GM12865 (cell line): ENCODE measurements at places on chromosomes 12 and 14.
A peak's percentile ranks its signal among the peaks of the same experiment; 100 is the strongest.

GRCh38 chr12:82627799-82628198, 58.9 kb upstream of the TMTC2 start:
- DNase-seq = peak; percentile 53

DNA sequence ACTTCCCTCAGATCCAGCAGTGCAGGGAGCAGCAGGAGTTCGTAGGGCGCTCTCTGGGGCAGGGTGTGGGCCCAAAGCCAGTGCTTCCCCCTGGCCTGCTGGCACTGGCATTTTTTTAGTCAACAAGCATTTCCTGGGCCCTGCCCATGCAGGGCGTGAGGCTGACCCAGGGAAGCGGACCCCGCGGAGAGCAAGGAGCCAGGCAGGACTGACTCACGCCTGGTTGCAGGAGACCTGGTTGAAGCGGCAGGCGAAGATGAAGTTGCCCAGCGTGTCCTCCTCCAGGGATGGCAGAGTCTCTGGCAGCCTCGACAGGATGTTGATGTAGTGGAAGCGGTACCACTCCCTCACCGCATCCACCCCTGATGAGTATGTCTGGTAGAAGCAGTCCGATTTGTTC, 13.5 kb downstream of the SCNN1A start:
- DNase-seq = no peak

DNA sequence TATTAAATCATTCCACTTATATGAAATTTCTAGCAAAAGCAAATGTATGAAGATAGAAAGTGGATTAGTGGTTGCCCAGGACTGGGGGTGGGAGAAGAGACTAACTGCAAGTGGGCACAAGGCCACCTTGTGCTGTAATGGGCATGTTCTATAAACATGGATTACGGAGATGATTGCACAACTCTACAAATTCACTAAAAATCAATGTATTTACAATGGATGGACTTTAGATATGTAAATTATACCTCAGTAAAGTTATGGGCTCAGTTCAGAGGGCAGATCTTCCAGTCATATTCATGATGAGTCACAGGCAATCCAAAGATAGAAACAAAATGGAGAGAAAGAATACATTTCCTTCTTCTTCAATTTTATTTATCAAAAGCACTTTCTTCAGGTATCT, 173.9 kb downstream of the NDUFA12 start:
- DNase-seq = no peak

- no peak for DNase-seq
These were observed 137.7 kb upstream of the NEDD1 start for GRCh38 chr12:96769400-96769799.

- no peak for DNase-seq
These were observed 396.6 kb downstream of the NRXN3 start for GRCh38 chr14:78566859-78567172.
